ENCODE measurements at places on chromosomes 11 and 22.

DNA sequence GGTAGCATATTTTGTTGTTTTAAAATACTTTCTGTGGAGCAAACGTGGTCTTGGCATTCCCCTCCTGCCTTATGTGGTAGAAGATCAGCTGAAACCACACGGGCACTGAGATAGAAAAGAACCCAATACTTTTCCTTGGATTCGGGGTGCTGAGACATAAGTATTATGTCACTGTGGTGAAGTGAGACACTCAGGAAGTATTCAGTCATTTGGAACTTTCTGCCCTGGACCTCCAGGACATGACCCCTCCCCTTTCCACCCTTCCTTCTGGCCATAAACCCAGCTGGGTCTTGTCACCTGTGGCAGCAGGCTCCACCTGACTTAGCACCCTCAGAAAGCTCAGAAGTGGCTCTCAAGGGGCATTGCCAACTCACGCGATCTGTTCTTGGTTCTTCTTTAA, 123.4 kb downstream of the SWAP70 start:
- no peak for DNase-seq

GRCh38 chr11:128942272-128942612, 429 bp downstream of the TP53AIP1 start:
- no peak for DNase-seq

- DNase-seq, result no peak
These were observed 29.6 kb downstream of the METTL15 start for GRCh38 chr11:28137832-28138231.

DNA sequence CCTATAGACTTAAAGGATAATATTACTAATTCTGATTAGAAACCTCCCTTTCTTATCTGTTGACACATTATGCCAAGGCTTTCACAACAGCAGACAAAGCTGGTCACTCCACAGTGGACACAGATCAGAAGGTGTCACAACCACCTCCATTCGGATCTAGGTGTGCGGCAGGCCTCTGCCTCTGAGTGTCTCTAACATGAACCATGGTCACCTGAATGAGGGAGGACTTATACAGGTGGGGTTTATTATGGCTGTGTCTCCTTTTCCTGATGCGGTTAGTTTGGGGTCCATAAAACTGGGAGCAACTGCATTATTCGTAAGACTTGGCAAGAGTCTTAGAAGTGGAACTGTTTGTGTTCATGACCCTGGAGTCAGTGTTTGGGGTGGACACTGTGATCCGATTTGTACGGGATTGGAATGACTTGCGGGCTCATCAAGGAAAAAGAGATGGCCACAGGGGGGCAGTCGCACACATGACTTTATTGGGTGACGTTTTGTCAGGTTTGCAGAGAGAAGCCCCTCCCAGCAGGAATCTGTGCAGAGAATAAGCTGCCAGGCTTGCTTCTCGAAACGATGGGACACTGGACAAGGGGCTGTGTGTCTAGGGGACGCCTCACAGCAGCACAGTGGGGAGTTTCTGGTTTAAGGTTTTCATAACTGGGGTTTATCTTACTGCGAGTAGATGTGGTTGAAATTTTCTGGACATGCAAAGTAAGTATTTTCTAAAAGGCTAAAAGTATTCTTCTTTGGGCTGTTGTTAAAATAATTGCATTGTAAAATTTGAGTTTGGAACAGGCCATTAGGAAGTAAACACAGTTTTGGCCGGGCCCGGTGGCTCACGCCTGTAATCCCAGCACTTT, 90.6 kb downstream of the GAB4 start:
- no peak for DNase-seq

- no peak for DNase-seq
These were observed 25.4 kb downstream of the APIP start for GRCh38 chr11:34890812-34891211.

DNA sequence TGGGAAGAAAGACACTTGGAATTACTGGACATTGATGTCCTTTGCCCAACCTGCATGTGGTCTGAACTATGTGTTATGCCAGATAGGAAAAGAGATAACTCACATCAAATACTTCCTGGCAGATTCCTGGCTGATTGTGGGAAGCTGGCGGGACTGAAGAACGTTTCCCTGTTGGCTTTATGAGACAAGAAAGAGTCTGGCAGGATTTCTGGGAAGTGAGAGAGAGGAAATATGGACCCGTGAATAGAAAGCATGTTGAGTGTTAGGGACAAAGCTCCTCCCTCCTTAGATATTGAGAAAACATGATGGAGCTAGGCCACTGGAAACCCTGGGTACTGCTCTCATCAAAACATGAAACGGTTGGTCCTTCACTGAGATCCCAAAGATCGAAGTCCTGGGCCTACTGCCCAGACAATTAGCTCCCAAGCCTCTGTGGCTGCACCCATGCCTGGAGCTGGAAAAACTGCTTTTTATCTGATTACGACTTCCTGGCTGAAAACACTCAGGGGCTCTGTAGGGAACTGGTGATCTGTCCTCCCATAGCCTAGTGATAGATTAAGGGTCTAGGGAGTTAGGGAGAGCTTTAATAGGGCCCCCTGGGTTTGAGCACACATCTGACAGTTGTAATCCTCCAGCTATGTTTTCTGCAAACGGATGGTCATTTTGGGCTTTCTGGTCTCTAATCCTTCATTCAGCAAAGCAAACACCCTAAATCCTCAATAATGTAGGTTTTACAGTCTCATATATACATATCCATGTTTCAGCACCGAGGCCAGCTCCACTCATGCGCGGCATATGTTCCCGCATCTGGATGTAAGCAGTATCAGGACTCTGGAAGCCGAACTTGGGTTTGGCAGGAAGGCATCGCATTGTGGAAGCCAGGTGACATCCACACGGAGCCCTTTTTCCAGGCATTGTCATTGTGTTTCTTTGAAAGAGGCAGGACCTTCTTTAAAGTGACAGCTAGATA, 6.1 kb upstream of the B3GAT1 start:
- DNase-seq, result no peak
